ENCODE measurements at places on chromosomes 3 and 15.

GRCh38 chr15:36951731-36952247 is 148.6 kb downstream of the MEIS2 start:
- no peak for DNase-seq

- DNase-seq: no peak
Measured at GRCh38 chr15:73338058-73338457, 30.7 kb downstream of the HCN4 start.

GRCh38 chr3:64501298-64501906 is 186.4 kb downstream of the ADAMTS9 start:
- no peak for DNase-seq

DNA sequence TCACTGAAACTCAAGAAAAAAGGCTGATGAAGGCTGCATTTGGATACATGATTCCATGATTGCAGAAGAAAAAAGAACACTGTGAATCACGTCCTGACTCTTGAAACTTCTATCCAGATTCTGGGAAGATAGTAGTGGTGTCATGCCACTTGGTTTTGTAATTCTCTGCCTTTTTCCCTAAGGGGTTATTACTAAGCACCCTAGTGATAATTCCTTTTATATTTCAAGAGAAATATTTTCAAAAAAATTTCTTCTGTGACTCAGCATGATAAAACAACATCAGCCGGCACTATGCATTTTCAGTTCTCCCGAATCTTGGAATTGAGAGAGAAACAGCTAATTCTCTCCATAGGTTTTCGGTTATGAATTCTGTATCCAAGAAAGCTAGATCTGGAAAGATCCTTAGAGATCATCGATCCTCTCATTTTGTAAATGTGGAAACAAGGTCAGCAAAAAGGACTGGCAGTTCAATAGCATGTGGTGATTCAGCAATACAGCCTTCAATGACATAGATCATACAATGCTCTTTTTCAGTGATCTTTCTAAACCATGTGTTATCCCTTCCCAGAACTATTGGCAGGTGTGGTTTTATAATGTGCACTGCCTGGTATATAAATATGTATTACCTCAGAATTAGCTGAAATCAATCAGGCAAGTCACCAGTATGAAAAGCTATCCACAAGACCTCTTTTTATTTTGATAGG is 42.6 kb upstream of the TP63 start:
- DNase-seq: peak; percentile 51

GRCh38 chr3:121405631-121406030 is 140.2 kb downstream of the POLQ start:
- no peak for DNase-seq

GRCh38 chr3:143123353-143123984 is 3.9 kb downstream of the CHST2 start:
- no peak for DNase-seq

- no peak for DNase-seq
Measured at GRCh38 chr3:115652738-115653137, 29.4 kb downstream of the GAP43 start.

DNA sequence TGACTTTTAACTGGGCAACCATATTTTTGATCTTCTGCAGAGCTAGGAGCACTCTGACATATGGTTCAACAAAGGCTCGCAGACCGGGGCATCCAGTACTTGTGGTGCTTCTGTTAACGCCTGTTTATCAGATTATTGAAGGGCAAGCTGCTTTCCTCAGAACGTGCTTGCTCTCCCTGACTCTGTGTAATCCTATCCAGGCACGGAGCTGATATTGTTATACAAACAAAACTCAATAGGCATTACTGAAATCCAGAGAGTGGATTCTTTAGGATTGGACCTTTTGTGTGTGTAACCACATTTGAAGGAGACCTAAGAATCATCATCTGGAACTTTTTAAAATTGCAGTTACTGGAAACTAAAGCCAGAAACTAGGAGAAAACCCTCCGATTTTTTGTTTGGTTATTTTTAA is 246.5 kb downstream of the PTPRG start:
- no peak for DNase-seq

DNA sequence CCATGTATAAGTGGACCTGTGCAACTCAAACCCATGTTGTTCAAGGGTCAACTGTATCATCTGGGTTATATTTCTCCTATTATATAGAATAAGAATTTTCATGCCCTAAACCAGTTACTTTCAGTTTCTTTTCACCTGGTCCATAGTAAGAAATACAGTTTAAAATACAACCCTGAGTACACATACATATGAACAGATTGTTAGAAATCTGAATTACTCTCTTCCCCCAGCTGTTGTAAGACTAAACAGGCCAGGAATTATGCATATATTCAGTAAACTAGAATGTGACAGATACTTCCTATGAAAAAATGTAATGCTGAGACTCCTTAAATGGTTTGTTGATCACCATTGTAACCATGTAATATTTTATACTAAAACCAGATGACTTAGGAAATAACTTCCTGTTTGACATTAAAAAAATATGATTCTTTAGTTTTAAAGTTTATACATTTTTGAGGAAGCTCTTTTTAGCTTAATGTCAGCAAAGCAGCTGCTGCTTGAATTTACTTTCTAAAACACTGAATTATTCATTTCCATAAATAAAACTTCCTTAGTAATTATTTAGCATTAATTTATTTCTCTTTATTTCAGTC is 52.5 kb upstream of the ZCWPW2 start:
- DNase-seq: no peak

GRCh38 chr3:154794391-154794790 is 285.7 kb upstream of the MME start:
- no peak for DNase-seq

DNA sequence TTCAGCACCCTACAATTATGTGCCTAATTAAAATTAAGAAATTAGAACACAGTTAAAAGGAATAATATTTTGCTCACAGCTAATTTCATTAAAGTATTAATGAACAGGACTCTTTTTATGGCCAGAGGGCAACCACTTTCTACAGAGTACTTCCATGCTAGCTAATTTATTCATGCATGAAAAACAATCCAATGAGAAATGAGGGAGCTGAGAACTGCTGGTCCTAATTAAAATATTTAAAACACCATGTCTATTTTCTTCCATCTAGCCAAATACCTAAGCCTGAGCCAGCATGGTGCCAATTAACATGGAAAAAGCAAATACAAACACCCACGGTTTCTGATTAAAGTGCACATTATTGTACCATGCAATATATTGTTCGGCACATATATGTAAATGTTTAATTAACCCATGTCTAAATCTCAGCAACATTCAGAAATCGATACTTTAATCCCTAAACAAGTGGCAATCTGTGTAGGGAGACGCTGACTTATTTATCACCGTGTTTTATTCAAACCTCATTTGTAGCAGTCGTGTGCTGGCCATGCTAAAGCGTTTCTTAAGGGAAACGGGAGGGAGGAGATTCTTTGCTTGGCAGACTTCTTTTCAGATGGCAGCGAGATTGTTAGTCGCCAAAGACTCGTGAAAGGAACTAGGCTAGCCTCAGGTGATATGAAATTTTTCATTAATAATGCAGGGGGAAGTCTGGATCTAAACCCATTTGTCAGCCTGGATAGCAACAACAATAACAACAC is 193.5 kb downstream of the ANXA2 start:
- DNase-seq: no peak

- DNase-seq: no peak
Measured at GRCh38 chr3:61177450-61177849, 73.8 kb downstream of the FHIT start.

GRCh38 chr3:116445990-116446389 is 703 bp upstream of the LSAMP start:
- DNase-seq: peak; percentile 56

DNA sequence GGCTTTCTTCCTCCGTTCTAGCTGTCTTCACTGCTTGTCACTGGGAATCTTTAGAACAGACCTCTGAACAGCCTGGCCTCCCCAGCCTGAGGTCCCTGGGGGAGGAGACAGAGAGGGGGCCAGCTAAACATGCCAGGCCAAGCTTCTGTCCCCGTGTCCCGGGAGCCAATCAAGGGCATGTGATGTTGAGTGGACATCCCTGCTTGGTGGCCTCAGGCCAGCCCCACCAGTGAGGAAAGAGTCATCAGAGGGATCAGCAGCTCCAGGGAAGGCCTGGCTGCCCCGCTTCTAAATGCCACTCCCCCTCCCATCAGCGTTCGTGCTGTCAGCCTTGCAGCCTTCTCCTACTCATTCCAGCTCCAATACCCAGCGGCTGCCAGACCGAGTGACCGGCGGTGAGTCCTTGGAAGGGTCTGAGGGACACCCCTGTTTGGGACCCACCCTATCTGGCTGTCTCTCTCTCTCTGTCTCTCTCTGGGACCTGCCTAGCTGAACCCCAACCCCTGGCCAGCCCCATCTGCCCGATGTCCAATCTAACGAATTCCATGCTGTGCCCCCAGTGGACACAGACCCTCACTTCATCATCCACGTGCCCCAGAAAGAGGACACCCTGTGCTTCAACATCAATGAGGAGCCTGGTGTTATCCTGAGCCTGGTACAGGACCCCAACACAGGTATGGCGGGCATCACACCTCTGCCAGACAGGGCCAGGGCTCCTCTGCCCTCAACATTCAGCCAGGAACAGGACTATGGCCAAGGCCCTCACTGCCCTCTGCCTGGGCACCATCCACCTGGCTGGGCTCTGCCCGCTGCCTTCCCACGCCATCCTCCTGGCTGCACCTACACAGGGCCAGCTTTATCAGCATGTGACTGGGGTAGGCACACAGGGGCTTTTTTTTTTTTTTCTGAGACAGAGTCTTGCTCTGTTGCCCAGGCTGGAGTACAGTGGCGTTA is 6.6 kb upstream of the ITIH3 start:
- no peak for DNase-seq

- DNase-seq: no peak
Measured at GRCh38 chr15:44101944-44102343, 93.1 kb downstream of the FRMD5 start.

GRCh38 chr3:36097209-36097608 is 283.1 kb upstream of the STAC start:
- no peak for DNase-seq

- no peak for DNase-seq
Measured at GRCh38 chr3:30729512-30729911, 123.1 kb downstream of the TGFBR2 start.

DNA sequence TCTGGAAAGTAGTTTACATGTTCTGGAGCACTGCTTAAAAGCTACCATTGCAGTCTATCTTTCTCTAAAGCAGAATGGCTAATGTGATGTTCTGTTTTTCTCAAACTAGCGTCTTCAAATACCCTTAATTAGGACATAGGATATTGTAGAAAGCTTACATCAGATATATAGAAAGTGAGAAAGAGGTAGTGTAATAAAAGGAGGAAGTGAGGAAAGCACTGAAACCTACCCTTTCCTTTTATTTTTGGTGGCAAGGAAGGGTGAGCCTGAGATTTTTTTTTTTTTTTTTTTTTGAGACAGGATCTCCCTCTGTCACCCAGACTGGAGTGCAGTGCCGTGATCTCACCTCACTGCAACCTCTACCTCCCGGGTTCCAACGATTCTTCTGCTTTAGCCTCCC is 9.4 kb downstream of the SENP2 start:
- DNase-seq: no peak

- DNase-seq: no peak
Measured at GRCh38 chr3:71066849-71067261, 516.7 kb downstream of the FOXP1 start.

GRCh38 chr15:86413191-86413590 is 333.5 kb downstream of the AGBL1 start:
- no peak for DNase-seq

- no peak for DNase-seq
Measured at GRCh38 chr3:194306109-194306686, 44.9 kb downstream of the CPN2 start.

DNA sequence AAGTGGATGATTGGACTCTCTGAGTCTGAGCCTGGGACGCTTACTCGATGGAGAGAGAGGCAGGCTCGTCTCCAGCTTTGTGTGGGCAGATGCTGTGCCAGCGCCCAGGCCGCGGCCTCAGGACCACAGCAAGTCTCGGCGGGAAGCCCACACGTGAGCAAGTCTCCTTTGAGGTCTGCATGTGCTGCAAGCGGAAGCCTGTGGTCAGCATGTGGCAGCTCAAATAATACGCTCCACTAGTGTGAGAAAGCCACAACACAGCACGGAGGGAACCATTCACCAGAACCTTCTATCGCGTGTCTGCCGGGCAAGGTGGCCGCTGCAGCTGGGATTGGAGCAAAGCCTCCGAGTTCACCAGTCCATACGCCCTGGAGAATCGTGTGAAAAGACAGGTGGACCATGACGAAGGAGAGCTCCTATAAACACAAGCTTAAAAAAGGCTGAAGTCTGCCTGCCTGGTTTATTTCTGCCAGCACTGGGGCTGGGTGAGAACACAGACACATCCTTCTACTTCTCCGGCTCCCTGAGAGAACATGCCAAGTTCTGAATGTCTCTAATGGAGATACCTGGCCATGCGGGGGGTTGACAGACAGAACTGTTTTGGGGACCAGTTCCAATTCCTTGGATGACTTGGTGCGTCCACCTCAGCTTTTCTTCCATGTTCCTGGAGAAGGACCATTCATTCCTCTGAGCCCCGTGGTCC is 82.0 kb upstream of the LRIG1 start:
- no peak for DNase-seq

DNA sequence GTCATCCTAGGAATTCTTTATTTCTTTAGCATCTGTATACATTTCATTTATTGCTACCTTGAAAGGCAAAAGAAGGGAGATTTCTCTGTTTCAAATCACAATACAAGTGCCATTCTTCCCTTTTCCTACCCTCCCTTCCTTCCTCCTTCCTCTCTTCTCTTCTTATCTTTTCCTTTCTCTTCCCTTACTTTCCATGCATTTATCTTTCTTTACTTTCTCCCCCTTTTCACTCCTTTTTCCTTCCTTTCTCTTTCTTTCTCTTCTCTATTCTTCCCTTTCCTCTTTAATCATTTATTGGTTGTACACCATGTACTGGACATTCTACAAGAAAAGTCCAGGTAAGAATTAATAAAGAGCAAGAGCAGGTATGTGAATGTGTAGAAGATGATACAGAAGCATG is 251.0 kb upstream of the PEX5L start:
- DNase-seq: no peak

- no peak for DNase-seq
Measured at GRCh38 chr3:21894459-21895340, 143.7 kb upstream of the ZNF385D start.

DNA sequence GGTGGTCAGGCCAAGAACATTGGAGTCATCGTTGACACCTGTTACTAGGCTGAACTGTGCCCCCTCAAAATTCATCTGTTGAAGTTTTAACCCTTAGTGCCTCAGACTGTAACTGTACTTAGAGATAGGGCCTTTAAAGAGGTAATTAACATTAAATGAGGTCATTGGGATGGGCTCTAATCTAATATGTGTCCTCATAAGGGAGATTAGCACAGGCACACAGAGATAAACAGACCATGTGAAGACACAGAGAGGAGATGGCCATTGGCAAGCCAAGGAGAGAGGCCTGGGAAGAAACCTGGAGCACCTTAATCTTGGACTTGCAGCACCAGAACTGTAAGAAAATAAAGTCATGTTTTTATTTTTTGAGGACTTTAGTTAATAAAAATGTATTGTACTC is 59.6 kb downstream of the PLCL2 start:
- no peak for DNase-seq

GRCh38 chr3:157175691-157176507 is 16.0 kb upstream of the CCNL1 start:
- DNase-seq: no peak

DNA sequence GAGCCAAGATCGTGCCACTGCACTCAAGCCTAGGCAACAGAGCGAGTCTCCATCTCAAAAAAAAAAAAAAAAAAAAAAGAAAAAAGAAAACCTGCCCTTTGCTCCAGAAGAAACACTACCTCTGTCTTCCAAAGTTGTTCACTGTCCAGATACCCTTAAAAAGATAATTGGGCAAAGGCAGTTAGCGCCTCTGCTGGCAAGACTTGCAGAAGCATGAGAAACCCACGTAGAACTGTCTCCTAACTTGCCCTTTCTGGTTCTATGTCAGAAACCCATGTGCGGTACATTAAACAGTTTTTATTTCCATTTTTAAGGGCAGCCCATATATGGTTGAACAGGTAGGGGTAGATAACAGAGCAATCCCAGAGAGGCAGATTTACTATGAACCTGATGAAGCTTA is 1026.4 kb downstream of the ROBO2 start:
- DNase-seq: peak; percentile 6
